M059J (cell line): ENCODE measurements at places on chromosomes 1 and 21. TPM values are rescaled to one million over a fixed set of nuclear protein-coding genes. Genes with fewer than 3 reads are reported as not detected.

Gene FLG2
- total RNA-seq, result not detected in 2 replicates

DNA sequence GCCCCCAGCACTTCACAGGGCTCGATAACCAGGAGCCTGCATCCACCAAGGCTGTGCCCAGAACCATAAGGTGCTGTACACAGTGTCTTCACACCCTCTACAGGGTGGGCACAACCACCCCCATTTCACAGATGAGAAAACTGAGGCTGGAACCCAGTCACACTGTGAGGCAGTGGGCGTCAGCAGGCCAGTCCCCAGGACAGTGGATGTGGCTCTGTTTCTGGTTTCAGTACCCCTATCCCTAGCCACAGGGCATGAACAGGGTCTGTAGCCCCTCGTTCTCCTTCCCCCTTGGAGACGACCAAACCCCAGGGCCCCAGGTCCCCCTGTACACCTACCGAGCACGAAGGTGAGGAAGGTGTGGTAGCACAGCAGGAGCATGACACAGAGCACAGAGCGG, 27.6 kb downstream of the TTC39A start:
- no peak for DNase-seq

Gene SDE2
- 15.5 and 28.7 TPM in 2 replicates for total RNA-seq

- no peak for DNase-seq
These were observed 141.3 kb upstream of the IGSF21 start for GRCh38 chr1:17966341-17966740.

DNA sequence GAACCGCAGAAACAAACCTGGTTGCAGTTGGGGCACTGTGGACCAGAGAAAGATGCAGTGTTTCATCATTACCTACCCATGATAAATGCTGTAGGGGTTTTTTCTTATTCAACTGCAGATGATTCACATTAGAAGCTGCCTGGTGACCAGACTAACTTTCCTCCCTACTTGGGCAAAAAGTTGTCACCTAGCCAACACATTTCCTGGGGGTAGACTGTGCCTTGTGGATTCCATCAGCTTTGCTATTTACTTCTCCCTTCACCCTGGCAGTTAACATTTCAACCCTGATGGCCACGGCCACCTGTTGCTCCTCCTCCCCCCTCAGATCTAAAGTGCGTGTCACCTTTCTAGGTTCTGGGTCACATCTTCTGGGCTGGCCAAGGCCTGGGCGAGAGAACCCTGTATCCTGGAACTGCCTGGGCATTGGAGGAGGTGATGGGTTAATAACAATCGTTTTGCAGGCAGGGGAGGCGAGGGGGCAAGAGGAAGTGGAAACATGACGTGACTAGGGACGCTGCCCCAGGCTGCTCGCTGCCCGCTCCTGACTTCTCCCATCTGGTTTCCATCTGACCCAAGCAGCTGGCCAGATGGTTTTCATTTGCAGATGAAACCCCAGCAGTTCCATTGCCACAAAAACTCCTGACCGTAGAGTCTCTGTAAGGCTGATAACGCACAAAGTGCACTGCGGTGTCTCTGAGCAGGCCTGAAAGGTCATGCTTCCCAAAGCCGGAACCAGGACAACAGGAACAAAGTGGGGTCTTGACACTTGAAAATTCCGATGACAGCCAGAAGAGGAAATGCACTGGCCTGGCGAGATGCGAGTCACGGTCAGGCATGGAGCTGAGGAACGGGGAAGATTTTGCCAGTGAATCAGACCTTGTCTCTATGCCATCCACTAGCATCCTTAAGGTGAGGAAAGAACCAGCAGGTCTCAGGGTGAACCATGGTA, 36.6 kb downstream of the CAPZB start:
- peak; percentile 100 for DNase-seq

DNA sequence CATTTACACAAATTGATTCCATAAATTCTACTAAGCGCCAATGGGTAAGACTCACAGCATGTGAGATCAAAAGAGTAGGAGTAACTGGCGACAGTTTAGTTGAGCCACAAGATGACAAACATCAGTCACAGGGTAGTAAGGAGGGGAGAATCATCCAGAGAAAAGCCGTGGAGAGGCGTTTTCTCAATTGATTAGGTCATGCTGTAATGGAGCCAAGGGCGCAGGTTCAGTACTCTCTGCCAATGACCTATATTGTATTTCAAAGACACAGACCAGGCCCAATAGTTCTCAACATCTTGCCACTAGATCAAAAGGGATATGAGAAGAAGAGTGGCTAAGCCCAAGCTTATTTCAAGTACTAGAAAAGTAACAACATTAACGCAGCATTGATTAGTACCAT, 467.5 kb downstream of the SMYD3 start:
- DNase-seq, result no peak

DNA sequence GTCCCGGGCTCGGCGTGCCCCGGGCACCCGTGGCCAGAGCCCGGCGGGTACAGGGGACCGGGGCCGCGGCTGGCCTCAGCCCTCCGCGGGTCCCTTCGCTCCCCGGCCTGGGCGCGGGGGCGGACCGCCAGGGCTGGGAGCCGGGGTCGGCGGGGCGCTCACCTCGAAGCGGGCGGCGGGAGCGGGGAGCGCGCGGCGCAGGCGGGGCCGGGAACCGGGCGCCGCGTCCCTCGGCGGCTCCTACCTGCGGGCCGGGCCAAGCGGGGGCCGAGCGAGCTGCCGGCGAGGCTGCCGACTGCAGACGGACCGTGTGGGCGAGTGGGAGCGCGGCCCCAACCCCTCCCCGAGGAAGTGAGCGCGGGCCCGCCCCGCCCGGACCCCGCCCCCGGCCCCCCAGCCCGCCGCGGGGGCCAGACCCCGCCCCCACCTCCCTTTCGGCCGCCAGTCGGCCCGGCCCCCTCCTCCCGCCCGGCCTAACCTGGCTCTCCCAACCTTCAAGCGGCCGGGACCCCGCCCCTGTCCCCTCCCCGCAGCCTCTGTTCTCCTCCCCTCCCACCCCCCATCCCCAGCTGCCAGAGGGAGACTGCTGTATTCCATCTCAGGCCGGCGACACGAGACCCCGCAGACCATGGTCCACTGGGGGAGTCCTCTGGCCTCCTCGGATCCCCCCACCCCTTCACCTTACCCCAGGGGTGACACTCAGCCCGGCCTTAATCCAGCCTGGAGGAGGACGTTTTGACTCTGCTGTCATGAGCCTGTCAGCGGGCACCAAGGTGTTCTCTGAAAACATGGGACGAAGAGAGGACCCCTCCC, at the start of gene FHL3:
TSS of gene FHL3 (minus strand) at position 320 of the 813 bp plus-strand sequence. CDS start 6,102 bp downstream, outside the sequence.
- DNase-seq, result peak; percentile 53
